ENCODE measurements at places on chromosomes 4 and X.

GRCh38 chr4:56990109-56990905 lies 11.6 kb downstream of the POLR2B start:
- DNase-seq: no peak

GRCh38 chr4:1208266-1208961 lies 36.0 kb upstream of the SPON2 start:
- DNase-seq: no peak

DNA sequence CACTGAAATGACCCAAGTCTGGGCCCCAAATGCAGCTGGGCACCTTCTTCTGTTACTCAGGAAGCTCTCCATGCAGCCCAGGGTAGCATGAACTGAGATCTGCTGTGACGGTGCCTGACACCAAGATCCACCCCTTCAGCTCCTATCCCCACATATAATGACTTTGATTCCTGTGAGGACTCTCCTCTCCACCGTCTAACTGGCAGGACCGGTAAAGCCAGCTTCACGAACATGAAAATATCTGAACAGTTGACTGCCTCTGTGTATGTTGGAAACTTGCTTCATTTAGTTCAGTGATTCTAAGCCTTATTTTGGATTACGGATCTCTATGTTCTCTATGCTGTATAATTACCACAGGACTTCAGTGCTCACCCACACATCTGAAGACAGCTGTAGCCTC lies 115.5 kb upstream of the TMEM150C start:
- DNase-seq: peak; percentile 12

- no peak for DNase-seq
Measured at GRCh38 chrX:148310426-148311165, 189.8 kb upstream of the AFF2 start.

DNA sequence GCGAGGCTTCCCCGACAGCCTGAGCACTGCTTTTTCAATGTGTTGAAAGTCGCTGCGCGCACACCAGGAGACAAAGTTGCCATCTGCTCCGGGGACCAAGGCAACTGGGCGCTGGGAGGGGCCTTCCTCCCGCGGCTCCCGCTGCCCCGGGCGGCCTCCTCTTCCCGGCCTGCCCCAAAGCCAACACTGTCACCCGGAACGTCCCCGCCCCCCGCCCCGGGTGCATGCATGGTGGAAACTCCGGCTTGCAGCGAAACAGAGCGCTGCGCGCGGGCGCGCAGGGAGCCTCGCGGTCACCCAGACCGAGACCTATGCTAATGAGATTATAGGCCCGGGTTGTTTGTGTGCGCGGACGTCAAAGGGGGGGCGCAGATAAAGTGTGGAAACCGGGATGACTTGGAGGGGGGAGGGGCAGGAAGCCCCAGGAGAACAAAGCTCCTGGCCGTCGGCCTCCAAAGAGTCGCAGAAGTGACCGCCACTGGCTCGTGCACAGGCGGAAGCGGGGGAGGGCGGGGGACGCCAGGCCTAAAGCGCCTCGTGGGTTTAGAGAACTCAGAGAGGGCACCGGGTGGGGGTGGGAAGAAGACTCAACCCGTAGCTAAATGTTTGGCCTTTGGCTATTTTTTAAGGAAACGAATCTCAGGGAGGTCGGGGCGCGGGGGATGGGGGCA lies 88.8 kb downstream of the BCOR start:
- no peak for DNase-seq

DNA sequence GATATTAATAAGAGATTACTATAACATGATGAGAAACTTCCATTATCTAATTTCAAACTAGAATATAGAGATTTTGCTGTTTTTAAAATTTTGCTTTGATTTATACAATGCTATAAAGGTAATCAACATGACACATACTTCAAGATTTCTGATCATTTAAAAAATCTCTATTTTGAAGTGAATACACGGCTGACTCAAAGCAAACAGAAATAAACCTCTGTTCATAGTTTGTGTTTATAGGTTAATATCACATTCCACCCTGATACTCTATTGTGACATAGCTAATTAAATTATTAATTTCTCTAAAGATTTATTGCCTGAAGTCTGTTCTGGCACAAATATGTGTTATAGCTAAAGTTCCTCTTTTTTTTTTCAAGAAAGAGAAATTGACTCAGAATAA lies 349.2 kb downstream of the TLL1 start:
- no peak for DNase-seq

DNA sequence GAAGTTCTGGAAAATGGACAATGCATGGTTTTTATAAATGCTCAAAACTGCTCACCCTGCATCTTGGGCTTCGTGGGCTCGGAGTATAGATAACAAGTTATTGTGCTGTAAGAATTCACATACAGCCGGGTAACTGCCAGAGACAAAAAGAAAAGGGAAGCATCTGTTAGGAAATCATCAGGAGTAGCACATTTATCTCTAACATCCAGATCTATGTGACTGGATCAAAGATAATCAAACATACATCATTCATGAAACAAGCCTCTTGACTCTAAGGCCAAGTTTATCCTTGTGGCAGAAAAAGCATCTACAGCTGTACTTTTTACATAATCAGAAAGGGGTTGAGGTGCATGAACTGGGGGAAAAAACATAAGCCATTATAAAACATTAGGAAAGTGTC lies 264.2 kb downstream of the PPP3CA start:
- no peak for DNase-seq

DNA sequence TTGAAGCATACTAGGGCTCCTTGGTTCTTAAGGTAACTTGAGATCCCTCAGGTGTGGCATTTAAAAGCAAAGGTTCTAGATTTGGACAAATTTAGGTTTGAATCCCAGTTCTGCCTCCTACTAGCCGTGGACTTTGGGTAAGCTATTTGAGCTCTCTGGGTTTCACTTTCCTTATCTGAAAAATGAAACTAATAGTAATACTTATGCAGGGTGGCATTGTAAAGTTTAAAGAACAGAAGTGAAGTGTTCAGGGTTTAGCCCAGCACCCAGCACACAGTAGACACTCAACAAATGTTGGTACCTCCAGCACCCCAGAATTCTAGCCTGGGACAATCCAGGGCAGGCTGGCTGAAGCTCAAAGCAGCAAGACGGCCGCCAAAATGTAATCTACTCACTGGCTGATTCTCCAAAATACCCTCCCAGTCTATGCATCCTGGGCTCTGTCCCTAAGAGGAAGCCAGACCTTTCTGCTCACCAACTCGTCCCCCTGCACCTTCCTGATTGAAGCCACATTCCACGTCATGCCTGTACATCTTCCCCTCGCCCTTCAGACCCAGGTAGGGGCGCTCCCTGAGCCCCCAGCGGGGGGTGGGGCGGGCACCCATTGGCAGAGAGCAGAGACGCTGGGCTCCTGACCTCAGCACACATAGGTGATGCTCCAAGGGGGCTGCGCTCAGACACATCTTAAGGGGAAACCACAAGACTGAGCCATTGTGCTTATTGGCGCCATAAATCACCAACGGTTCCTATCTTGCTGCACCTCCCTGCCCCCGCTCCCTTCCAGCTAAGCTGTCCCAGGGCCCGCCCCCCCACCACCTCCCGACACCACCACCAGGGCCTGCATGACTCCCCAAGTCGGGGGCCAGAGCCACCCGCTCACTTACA lies 160.6 kb downstream of the BCOR start:
- DNase-seq: no peak

DNA sequence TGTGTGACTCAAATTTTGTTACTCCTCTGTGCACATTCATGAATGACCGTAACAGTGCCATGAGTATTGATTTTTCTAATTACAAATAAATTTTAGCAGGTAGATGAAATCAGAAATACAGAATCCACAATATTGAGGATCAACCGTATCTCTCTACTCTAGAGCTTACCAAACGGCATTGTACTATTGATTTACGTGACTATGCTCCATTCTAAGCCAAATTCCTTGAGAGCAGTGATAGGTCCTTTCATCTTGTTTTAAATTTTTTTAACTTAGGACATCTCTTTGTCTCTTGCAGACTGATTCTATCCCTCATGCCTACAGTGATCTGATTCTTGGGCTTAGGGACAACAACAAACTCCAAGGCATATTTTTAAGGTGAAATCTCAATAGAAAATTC lies 172.3 kb upstream of the C1QTNF7 start:
- no peak for DNase-seq

- peak; percentile 56 for DNase-seq
Measured at GRCh38 chr4:56863441-56864139, 42.1 kb upstream of the SPINK2 start.

DNA sequence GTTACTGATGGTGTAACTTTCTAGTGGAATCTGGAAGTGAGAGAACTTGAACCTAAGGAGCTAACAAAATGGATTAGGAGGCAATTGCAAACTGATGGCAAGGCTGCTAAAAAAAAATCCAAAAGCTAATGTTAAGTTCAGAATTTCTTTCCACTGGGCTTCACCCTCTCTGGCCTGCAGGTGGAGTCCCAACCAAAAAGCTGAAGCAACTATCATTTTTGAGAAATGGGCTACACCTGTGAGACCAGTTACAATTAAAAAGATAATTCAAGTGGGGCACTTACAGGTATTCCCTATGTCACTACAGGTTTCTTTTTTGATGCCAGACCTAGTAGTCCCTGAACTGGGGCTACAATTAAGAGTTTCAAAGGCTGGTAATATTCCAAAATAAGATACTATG lies 142.1 kb upstream of the FTHL17 start:
- no peak for DNase-seq

GRCh38 chrX:12955882-12956703 lies 18.8 kb upstream of the TMSB4X start:
- no peak for DNase-seq

GRCh38 chrX:134671294-134671693 lies 13.0 kb upstream of the PLAC1 start:
- no peak for DNase-seq

- no peak for DNase-seq
Measured at GRCh38 chr4:39893693-39894072, 84.0 kb downstream of the PDS5A start.

- peak; percentile 60 for DNase-seq
Measured at GRCh38 chrX:13110433-13111324, 66.3 kb upstream of the FAM9C start.

GRCh38 chr4:20832826-20833225 lies 132.6 kb downstream of the PACRGL start:
- DNase-seq: no peak

DNA sequence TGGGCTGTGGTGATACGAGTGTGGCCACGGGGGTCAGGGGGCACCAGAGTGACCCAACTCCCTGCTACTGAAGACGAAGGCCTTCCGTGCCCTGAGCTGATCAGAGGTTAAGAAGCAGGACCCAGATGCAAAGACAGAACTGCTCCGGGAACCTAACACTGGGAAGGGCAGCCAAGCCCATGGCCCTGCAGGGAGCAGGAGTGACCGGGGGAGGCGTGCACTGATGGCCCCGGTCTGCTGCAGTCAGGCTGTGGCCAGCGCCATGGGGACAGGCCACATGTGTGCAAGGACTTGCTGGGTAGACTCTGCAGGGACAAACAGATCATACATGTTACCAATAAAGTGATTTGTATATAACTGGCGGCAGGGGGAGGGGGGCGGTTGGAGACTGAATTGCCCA lies 74.6 kb downstream of the ACOX3 start:
- no peak for DNase-seq

- no peak for DNase-seq
Measured at GRCh38 chrX:150942942-150943594, 40.1 kb upstream of the HMGB3 start.

GRCh38 chrX:72712094-72712755 lies 1.9 kb downstream of the PHKA1 start:
- no peak for DNase-seq

- DNase-seq: peak; percentile 2
Measured at GRCh38 chrX:74133156-74133796, 170.7 kb upstream of the ZCCHC13 start.

GRCh38 chr4:993111-994029 lies at the start of gene SLC26A1:
SLC26A1 (minus strand) TSS chr4:993404; CDS start chr4:991703, 1,701 bp downstream.
- DNase-seq: no peak

GRCh38 chr4:111128327-111128726 lies 505.4 kb upstream of the PITX2 start:
- DNase-seq: no peak

DNA sequence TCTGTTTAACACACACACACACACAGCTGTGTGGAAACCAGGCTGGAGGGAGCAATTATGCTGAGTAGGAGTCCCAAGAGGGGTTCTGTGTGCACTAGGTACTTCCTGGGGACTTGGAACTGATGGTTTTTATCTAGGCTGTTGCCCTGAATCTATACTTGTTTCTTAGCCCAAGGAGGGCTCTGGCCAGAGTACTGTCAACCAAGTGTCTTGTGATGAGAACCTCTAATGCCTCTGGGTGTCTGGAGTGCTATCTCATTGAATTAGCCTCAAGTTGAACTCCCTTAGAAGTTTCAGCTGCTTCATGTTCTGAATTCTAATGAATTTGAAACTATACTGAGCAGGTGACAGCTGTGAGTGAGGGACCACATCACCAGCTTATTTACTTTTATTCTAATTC lies 16.6 kb downstream of the ARHGAP24 start:
- no peak for DNase-seq

GRCh38 chr4:155408796-155409195 lies 32.0 kb upstream of the MAP9 start:
- no peak for DNase-seq

DNA sequence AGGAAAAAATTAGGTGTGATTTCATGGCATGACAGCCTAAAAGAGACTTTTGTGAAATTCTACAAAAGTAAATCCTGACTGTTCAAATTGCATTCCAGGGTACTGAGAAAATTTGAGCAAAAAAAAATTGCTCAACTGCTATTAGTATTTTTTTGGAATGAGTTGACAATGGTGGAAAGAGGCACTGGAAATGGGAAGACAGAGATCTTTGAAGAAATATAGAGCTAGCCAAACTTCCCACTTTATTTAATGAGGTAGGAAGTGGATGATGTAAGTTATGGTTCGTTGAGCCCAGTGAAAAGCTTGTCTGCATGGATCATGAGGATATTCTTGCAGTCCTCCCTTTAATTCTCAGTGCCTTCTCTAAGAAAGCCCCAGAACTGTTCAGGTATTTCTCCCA lies 183.8 kb downstream of the PTTG2 start:
- no peak for DNase-seq

DNA sequence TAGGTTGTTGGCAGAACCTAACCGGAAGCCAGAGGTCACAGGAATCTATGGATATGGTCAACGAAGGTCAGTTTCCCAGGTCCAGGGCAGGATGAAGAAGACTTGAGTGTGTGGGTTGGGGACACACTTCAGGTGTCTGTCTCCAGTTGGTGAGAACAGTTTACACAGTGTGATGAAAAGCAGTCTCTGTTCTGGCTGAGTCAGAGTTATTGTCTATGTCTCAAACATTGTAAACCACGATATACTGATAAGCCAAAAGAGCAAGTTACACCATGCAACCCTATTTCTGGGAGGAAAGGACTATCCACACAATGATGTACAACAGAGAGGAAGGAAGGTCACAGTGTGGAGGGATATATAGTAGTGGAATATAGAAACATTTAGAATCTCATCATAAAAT lies 187.1 kb upstream of the C1QTNF7 start:
- no peak for DNase-seq

- DNase-seq: no peak
Measured at GRCh38 chrX:153387345-153387744, 13.8 kb downstream of the PNMA6E start.

GRCh38 chr4:127174201-127174600 lies 458.6 kb upstream of the INTU start:
- DNase-seq: no peak

DNA sequence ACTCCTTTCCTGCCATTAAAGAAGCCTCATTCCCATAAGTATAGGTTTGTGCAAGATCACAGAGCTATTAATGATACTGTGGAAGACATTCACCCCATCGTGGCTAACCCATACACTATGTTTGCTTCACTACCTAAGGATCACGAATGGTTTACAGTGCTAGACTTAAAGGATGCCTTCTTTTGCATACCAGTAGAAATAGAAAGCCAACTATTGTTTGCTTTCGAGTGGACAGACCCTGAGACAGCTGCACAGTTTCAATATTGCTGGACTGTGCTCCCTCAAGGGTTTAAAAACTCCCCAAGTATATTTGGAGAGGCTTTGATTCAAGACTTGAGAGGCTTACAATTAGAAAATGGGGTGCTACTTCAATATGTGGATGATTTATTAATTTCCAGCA lies 16.0 kb upstream of the PAPSS1 start:
- DNase-seq: no peak

All from epithelial cell of prostate (primary cell).